ENCODE measurements at places on chromosomes 4 and X.

DNA sequence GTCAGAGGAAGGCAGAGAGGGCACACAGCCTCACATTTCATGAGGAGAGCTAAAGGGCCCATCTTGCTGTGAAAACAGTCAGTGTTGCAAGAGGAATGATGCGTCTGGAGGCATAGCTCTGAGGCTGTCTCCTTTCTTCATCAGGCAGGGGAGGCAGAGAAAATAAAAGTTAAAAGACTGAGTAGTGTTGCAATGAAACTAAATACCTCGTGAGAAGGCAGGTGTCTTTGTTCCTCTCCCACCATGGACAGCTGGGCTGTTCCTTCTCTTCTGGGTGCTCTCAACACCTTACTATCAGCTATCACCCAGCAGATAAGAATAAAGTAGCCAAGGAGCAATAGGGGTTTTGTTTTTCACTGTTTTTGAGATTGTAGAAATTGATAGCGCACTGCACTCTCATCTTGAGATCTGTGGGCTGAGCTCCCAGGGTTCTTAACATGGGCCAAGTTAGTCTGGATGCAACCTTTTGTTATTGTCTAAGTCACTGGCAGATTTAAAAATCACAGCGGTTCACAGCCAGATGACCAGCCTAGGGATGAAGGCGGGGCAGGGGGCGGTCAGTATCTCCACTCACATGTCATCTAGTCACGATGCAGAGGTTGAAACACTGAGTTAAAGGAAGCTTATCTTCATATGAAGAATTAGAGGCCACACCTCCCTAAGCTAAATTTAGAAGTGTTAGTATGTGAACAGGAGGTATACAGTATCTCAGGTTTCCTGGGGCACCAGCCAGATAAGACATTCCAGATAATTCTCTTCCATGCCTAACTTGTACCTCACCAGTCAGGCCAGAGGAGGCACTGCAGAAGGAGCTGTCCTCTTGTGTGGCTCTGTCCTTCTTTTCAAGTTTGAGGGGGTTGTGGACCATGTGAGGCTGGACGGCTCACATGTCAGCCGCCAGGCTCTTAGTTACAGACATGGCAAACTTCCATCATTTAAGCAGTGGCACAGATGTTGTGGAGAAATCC, 36.9 kb downstream of the PARM1 start:
- DNase-seq, result no peak

GRCh38 chrX:104430742-104431119, 135.3 kb upstream of the IL1RAPL2 start:
- peak; percentile 45 for DNase-seq

- DNase-seq, result peak; percentile 90
Observed at GRCh38 chr4:25865586-25865985, 2.8 kb upstream of the SEL1L3 start.

GRCh38 chr4:68348577-68348976, 1.3 kb downstream of the YTHDC1 start:
- DNase-seq, result no peak

GRCh38 chr4:189050643-189051042, 890.0 kb upstream of the FRG1 start:
- peak; percentile 10 for DNase-seq

DNA sequence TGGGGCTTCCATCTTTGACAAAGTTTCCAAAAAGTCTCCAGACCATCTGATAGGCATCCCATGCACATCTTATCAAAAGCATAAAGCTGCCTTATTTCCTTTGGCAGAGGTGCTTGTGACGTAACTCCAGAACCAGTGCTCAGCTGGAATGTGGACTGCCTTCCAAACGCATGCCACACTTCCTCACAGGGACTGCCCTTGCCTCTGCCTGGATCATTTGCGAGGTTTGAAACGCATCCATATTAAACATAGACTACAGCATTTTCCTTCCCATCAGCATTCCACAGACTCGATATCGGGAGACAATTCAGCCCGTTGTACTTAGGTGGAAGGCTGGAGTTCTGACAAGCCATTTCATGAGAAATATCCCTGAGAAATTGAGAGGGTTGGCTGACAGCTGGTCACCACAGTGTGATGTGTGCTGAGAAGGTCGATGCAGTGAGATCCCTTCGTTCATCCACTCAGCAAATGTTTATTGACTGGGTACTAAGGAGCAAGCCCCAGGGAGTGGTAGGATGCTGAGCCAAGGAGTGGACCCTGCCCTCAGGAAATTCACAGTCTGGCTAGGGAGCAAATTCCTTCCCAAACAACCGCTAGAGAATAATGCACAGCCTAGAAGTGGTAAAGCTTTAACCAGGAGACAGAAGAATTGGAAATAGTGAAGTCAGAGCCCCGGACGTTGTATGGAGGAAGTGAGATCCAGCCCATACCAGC, 376.0 kb downstream of the BCOR start:
- no peak for DNase-seq

DNA sequence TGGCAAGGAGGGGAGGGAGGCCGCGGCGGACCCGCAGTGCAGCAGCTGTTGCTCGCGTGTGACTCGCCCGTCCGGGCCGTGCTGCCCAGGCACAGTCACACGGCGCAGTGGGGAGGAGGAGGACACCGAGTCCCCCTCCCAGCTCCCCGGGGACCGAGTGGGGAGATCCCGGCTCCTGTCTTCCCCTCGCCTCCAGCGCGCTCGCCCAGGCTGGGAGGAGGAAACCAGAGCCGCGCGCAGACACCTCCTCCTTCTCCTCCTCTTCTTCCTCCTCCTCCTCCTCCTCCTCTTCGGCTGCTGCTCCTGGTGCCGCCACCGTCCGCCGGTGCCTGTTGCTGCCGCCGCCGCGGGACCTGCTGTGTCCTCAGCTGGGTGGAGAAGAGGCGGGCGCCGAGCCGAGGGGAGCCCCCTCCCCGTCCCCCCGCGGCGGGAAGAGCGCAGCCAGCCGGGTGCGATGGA, at the start of gene TBC1D1:
Gene TBC1D1, plus strand, starts transcription at position 284 of the 459 bp plus-strand sequence. CDS start 11,012 bp downstream, outside the sequence.
- no peak for DNase-seq

GRCh38 chrX:51798701-51799100, 55.5 kb downstream of the GSPT2 start:
- DNase-seq, result no peak

DNA sequence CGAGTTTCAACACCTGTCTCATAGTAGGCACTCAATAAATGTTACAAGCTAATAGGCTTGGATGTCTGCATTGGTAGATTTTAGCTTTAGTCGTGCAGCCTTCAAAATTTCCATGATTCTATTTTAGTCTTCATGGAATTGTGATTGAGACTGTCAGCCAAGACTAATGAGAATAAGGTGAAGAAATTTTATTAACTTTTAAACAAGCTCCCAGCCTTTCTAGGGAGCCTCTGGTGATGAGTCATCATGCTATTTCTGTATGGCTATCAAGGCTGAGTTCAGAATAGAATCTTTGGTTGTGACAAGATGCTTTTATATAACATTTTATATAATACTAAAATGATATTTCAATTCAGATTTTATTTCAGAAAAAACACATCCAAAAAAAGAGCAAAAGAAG, 685.8 kb downstream of the GABRG1 start:
- no peak for DNase-seq

DNA sequence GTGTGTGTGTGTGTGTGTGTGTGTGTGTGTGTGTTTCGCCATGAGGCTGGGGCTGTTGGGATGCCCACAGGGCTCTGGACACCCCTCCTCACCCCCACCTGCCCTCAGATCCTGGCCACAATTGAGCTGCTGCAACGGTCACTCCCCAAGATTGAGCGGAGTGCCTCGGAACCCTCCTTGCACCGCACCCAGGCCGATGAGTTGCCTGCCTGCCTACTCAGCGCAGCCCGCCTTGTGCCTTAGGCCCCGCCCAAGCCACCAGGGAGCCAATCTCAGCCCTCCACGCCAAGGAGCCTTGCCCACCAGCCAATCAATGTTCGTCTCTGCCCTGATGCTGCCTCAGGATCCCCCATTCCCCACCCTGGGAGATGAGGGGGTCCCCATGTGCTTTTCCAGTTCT, 10.2 kb downstream of the ARAF start:
- DNase-seq, result no peak

- no peak for DNase-seq
Observed at GRCh38 chrX:102345916-102346315, 93.9 kb downstream of the NXF2B start.

GRCh38 chrX:28552322-28552721, 34.9 kb upstream of the IL1RAPL1 start:
- no peak for DNase-seq

DNA sequence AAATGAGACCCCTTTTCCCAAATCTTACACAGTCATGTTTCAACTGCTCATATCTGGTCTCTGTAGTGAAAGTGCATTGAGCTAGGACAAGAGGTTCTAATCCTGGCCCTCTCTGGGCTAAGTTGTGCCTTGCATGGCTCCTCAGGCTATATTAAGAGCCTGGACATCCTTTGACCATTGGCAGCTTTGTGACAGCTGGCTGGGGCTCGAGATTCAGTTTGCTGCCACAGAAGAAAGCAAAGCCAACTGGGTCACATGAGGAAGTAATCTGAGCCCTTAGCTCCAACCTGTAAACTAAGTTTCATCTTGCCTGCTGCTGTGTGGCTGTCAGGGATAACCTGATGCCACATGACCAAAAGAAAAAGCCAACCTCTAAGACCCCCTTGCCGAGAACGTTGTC, 51.8 kb upstream of the JADE1 start:
- no peak for DNase-seq

GRCh38 chr4:184189966-184190365, 27.7 kb downstream of the ENPP6 start:
- no peak for DNase-seq

GRCh38 chrX:78886550-78886949, 58.6 kb upstream of the P2RY10 start:
- no peak for DNase-seq

- no peak for DNase-seq
Observed at GRCh38 chrX:137363559-137363958, 202.4 kb upstream of the ZIC3 start.

DNA sequence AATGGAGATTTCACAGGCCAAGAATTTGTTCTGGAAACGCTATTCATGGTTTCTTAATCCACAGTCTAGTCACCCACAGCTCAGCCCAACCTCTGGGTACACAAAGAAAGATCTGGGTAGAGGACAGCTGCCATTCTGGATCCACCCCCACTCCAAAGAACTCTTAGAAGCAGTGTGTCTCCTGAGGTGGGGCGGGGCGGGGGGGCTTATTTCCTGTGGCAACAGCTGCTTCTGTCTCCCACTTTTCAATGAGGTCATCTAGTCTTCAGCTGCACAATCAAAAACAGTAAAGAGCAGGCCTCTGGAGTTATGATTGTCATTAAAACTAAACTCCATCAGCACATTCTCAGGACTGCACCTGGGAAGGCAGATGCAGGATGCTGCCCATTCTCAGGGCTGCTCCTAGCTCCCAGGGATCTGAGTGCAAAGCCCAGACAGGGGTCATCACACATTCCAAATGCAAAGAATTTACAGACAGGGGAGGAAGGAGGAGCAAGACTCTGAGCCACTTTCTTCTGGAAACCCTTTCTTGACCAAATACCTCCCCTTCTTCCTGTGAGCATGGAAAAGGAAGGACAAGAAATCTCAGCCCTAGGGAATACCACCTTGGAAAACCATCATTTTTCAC, 207.3 kb downstream of the HS6ST2 start:
- no peak for DNase-seq

DNA sequence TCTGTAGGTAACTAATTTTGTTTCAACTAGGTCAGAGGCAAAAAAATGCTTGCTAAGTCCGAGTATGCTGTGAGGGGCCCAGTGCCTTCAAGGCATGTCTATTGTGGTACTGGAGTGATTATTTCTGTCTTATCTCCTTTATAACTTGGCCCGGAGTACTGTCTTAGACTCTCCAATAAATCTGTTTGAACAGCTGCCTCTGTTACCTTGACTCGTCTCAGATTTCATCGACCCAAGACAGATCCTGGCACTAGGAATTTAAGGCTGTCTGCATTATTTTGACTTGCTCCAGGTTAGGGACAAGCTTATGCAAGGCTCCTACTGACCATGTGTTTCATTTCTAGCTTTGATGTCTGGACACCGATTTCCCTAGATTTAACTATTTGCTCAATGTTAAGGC, 41.1 kb upstream of the NKAP start:
- DNase-seq, result no peak

- no peak for DNase-seq
Observed at GRCh38 chr4:129377131-129377845, 281.3 kb downstream of the C4orf33 start.

DNA sequence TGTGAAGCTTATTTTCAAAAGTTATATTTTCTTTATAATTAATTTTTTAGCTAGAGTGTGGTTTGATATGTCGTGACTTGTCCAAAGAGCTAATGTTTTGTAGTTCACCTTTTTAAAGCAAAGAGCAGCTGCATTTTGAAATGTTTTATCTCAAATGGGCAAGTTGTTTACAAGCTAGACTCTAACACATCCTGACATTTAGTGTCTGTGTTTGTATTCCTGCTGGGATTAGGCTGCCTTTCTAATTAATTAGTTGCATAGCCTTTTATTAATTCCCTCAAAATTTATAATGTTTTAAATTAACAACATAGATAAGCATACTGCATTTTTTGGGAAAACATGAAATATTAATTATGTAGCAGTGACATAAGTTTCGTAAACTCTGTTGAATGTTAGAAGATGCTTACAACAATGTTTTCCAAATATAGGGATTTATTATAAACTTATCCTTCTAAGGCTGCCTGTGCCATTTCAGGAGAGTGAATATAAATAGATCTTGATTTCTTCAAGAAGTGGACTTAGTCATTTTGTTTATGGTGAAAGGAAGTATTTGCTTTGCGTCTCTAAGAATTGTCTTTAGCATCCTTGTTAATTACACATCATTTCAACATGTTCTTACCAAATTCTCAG, 37.7 kb upstream of the NUDT6 start:
- no peak for DNase-seq

DNA sequence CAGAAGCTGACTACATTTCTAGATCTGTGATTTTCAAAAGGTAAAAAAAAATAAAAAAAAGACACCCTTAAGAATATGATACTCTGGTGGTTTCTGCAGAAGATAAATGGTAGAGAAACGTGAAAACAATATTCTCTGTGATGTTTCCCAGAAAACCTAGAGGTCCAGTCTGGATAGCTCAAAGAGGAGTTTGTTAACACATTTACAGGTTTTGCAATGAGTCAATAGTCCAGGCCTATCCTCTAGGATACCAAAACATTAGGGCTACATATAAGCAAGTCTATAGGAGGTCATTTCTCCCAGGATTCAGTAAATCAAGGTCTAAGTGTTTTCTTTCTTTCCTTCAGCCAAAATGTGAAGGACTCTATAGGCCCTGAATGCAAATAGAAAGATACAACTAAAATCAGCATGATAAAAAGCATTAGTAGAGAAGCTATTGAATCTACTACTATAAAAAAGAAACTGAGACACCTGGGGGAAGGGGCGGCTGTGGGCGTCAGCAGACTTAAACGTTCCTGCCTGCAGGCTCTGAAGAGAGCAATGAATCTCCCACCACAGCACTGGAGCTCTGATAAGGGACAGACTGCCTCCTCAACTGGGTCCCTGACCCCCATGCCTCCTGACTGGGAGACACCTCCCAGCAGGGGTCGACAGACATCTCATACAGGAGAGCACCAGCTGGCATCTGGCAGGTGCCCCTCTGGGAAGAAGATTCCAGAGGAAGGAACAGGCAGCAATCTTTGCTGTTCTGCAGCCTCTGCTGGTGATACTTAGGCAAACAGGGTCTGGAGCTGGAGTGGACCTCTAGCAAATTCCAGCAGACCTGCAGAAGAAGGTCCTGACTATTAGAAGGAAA, 33.7 kb upstream of the SPP1 start:
- DNase-seq, result no peak

Data from epithelial cell of prostate (primary cell).